Lung microvascular endothelial cell (primary cell): ENCODE measurements at places on chromosomes 7 and 10. TPM values are rescaled to one million over a fixed set of nuclear protein-coding genes. Genes with fewer than 3 reads are reported as not detected.

- DNase-seq, result no peak
Measured at GRCh38 chr7:135898226-135898625, 78.9 kb downstream of the MTPN start.

The CPN1 gene
- total RNA-seq, result not detected in 2 replicates

- DNase-seq, result no peak
Measured at GRCh38 chr10:44279426-44280126, 105.3 kb downstream of the CXCL12 start.

GRCh38 chr7:87426160-87426559 lies 49.3 kb downstream of the ABCB4 start:
- DNase-seq, result no peak

- no peak for DNase-seq
Measured at GRCh38 chr10:126867567-126868365, 37.5 kb upstream of the DOCK1 start.

DNA sequence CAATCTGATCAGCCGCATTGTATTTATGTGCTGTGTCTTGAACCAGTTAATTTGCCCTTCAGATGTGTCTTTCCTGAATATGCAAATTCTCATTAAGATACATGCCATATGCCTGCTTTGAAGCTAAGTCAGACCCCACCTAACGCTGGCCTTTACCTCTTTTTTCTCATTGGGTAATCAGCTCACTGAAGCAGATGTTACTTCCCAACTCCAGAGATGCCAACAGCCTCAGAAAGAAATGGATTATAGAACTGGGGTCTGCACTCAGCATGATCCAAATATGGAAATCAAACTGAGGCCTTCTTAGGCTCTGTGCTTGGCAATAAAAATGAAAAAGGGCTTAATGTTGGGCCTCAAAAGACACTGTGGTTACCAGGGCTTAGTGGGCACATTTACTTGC lies 113.9 kb downstream of the FZD1 start:
- no peak for DNase-seq

The UNCX gene
- total RNA-seq, result not detected in 2 replicates

GRCh38 chr7:80185571-80185970 lies 50.9 kb downstream of the GNAI1 start:
- no peak for DNase-seq

- DNase-seq, result peak; percentile 0
Measured at GRCh38 chr7:14048889-14049288, 59.4 kb upstream of the ETV1 start.

- DNase-seq, result peak; percentile 7
Measured at GRCh38 chr7:125423458-125424155, 494.0 kb upstream of the POT1 start.

DNA sequence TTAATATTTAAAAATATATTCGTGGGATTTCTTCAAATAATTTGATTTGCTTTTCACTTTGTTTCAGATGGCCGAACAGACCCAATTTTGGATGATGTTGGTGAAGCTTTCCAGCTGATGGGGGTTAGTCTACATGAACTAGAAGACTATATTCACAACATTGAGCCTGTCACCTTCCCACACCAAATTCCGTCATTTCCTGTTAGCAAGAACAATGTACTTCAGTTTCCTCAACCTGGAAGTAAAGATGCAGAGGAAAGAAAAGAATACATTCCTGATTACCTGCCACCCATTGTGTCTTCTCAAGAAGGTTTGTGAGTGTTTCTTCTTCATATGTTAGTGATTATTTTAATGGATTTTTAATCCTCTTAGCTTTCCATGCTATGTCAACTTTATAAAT lies 5.9 kb downstream of the TAF3 start:
- DNase-seq, result peak; percentile 11

The CDHR3 gene
- 0.60 and 1.1 TPM in 2 replicates for total RNA-seq

DNA sequence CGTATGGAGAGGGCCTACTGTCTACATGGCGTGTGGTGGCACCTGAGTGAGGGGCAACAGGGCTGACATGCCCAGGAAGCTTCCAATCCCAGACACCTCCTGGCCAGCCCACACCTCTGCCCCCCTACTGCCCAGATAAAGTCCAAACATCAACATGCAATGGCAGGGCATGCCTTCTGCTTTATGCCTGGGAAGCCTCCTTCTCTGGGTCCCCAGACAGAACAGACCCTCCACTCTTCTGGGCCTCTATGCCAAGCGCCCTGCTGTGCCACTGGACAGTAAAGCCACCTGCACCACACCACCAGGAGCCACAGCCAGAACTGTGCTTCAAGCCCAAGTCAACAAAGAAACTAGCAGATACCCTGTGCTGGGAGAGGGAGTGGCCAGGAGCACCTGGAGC lies 12.5 kb downstream of the TMEM72 start:
- no peak for DNase-seq

DNA sequence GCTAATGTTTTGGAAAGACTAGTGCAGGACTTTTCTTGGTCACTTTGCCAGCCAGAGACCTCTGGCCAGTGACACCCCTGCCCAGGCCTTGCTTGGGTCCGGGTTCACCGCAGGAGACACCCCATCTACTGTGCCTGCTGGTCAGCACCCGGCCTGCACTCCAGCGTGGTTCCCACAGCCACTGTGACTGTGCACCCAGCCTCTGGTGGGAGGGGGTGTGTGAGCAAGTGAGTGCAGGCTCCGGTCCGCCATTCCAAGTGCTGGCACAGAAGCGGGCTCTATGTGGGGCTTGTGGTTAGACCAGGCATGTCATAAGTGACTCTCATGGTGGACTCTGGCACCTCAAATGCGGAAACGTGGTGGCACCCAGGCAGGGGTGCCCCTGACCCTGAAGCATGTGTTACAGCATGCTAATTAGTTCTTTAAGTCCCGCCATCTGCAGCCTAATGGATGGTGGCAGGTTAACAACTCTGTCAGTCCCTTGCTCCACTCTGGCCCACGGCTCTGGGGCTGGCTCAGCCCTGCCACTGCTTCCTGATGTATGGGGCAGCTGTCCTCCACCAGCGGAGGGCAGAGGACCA lies 311.9 kb upstream of the HGF start:
- no peak for DNase-seq

DNA sequence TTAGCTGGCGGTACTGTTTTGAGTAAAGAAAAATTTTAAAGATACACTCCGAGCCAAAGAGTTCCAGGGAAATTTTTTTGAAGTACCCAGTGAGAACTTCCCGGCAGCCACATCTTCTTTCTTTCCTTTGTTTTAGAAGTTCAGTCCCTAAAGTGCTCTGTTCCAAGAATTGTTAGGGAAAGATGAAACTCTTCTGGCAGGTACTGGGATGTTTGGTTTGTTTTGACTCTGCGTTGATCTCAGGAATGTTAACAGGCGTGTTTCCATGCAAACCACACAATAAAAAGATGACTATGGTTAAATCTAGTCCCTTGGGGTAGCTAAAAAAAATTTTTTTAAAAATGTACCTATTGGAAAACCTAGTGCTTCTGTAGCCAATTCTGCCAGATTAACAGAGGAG lies 224.7 kb upstream of the PHYHIPL start:
- no peak for DNase-seq

The CHRM2 gene
- total RNA-seq, result not detected in 2 replicates

The DGKI gene
- 1.1 and 2.6 TPM in 2 replicates for total RNA-seq

The HDAC9 gene
- total RNA-seq, result 0.79 and 5.0 TPM in 2 replicates

GRCh38 chr7:134459981-134460380 lies 1.1 kb upstream of the AKR1B1 start:
- DNase-seq, result no peak
